Esophagus mucosa (tissue), 1 donor: ENCODE measurements at places on chromosomes 1 and 21. TPM values are rescaled to one million over a fixed set of nuclear protein-coding genes. Genes with fewer than 3 reads are reported as not detected.

Gene C4BPB
- not detected for total RNA-seq

GRCh38 chr1:86965827-86966182, 51.4 kb downstream of the HS2ST1 start:
- ATAC-seq: no peak

GRCh38 chr21:26157801-26158200, 12.8 kb downstream of the APP start:
- no peak for ATAC-seq

- ATAC-seq: peak; percentile 29
These were observed 795 bp downstream of the NGF start for GRCh38 chr1:115337276-115337632.

Gene FABP3
- 0.36 TPM for total RNA-seq

GRCh38 chr21:42460391-42461184, 35.4 kb downstream of the RSPH1 start:
- ATAC-seq: peak; percentile 7

- no peak for ATAC-seq
These were observed 337.2 kb upstream of the AJAP1 start for GRCh38 chr1:4317207-4317606.

Gene VASH2
- 0.36 TPM for total RNA-seq

Gene OR2L13
- not detected for total RNA-seq

DNA sequence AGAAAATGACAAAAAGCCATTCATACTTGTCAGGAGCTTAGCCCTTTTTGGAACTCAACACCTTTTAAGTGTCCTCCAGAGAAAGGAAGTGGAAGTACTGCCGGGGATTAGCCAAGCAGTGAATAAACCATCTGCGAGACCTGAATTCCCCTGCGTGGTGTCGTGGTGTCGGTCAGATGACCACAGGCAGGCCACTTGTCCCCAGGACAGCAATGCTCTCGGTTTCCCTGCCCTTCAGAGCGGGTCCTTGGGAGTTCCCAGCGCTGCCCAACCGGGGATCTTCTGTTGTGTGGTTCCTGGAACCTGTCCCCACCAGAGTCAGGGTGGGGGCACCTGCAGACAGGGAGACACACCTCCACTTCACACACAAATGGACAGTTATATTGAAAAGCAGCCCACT, 9.2 kb downstream of the GPR157 start:
- no peak for ATAC-seq

- ATAC-seq: no peak
These were observed 84.8 kb downstream of the NR5A2 start for GRCh38 chr1:200112290-200112689.

GRCh38 chr1:207890136-207890738, 20.7 kb downstream of the CD34 start:
- ATAC-seq: peak; percentile 65

- ATAC-seq: no peak
These were observed 66.7 kb downstream of the XCL1 start for GRCh38 chr1:168643152-168643551.

Gene CFAP107
- total RNA-seq: not detected

Gene PLCH2
- total RNA-seq: 21.0 TPM

DNA sequence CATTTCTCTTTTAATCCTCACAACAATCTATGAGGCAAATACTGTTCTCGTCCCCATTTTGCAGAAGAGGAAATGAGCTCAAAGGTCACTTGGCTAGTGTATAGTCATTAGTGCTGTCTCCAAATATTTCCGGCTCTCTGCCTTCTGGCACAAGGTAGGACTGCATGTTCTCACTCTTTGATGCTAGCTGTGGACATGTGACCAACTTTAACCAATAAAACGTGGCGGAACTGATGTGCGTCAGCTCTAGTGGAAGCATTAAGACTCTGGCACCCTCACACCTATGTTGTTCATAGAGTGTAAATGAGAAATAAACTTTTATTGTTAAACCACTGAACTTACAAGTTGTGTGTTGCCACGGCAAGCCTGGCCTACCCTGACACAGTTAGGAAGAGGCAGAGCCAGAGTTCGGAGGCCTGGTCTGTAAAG, 5.0 kb upstream of the KIF21B start:
- ATAC-seq: peak; percentile 39

Gene NPPB
- total RNA-seq: not detected

GRCh38 chr1:26469558-26469957, 2.7 kb upstream of the HMGN2 start:
- ATAC-seq: no peak

GRCh38 chr1:68175621-68176398, 56.5 kb downstream of the WLS start:
- ATAC-seq: no peak
